ENCODE measurements at places on chromosomes 2 and 18.

- no peak for DNase-seq
These were observed 36.7 kb downstream of the IL1R2 start for GRCh38 chr2:102028470-102028869.

GRCh38 chr18:63002803-63003445, 287.6 kb downstream of the PHLPP1 start:
- DNase-seq: no peak

DNA sequence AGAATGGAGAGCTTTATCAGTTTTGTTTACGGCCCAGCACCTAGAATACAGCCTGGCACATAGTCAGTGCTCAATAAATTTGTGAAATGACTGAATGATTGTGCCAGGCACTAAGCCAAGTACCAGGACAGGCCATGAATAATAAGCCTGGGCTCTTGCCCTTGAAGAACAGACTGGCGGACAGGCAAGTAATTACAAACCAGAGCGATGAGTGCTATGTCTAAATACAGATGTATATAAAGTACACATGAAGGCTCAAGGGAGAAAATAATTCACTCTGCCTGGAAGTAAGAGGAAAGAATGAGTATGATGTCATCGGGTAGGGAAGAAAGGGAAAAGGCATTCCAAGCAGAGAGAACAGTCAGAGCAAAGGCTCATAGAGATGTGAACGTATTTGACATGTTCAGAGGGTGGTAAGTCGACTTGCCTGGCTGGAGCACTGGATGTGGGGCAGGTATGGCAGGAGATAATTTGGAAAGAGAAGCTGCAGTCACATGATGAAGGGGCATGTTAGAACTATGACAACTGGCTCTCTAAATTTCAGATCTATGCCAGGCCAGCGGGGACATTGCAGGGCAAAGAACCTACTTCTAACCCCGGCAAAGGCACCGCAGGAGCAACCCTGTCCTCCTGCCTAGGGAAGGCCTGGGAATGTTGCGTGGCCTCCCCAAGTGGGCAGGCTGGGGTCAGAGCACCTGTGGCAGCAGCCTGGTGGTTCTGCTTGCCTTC, 119.1 kb upstream of the STPG4 start:
- no peak for DNase-seq

DNA sequence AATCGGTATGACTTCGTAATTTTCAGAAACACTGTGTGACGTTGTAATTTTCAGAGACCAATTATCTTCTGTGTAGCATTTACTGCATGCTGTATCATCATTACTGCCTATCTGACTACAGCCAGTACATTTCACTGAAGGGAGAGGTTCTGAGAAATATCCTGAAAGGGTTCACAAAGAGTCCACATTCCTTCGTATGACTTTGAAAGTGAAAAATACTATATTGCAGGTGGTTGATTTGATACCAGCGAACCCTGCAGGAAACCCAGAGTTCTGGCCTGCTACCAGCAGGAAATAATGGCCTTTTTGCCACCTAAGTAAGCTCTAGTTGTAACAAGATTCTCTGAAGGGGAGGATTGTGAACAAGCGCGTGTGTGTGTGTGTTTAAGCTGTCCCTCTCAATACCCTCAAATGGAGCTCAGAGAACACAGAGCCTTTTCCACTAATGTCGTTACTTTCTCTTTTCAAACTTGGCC, 155.5 kb downstream of the ARHGAP28 start:
- no peak for DNase-seq

DNA sequence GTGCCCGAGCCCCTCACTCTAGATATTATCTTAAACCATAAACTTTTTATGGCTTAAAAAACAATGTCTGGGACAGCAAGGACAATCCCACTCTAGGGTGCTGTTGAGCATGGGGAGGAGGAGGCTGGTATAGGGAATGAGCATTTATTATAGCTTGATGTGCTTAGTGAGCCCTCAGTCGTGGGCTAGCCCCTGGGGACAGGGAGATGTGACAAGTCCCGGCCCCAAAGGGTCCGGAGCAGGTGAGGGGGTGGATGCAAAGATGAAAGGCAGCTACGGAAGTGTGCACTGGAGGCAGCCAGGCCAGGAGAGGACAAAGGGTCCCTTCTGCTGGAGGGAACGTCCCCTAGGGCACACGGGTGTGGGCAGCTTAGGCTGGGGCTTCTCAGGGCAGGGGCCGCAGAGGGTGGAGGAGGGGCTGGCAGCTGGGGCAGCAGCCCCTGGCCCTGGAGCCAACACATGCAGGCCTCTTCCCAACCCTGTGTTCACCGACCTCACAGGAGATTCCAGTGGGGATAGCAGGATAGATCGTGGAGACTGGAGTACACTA, 106.3 kb upstream of the GPC1 start:
- DNase-seq: no peak

GRCh38 chr2:200748779-200749178, 62.9 kb upstream of the BZW1 start:
- no peak for DNase-seq

DNA sequence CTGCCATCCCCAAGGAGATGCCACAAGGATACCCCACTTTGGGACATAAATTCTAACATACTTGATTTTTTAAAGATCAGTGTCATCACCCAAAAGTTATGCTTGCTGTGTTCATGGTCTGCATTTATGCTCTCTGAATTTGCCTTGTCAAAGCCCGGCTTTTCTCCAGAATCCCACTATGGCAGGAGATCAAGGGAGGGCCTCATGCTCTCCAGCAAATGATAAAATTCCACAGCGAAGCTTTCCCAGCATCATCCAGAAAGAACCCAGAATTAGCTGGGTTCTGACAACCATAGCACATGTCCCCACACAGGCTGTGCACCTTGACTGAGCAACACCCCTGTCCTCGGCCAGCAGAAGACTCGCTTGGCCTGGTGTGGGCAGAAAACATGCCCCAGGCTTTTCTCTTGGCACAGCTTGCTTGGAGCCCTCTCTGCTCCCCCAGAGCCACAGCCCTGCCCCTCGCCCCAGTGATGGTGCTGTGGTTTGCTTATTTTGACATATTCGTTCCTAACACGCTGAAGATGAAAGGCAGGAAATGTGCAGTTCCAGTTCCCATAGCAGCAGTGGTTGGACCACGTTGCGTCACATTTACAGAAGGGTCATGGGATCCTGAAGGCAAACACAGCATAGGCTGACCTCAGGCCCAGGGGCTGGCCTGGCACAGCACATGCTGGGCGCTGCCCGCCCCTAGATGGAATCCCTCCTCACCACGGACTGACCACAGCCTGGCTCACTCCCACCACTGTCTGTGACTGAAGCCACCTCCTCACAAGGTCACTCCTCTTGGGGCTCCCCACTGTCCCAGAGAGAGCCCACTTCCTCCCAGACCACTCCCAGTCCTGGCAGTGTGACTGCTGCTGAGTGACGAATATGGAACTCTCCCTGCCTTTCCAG, 14.1 kb upstream of the CHRNA1 start:
- DNase-seq: peak; percentile 77

DNA sequence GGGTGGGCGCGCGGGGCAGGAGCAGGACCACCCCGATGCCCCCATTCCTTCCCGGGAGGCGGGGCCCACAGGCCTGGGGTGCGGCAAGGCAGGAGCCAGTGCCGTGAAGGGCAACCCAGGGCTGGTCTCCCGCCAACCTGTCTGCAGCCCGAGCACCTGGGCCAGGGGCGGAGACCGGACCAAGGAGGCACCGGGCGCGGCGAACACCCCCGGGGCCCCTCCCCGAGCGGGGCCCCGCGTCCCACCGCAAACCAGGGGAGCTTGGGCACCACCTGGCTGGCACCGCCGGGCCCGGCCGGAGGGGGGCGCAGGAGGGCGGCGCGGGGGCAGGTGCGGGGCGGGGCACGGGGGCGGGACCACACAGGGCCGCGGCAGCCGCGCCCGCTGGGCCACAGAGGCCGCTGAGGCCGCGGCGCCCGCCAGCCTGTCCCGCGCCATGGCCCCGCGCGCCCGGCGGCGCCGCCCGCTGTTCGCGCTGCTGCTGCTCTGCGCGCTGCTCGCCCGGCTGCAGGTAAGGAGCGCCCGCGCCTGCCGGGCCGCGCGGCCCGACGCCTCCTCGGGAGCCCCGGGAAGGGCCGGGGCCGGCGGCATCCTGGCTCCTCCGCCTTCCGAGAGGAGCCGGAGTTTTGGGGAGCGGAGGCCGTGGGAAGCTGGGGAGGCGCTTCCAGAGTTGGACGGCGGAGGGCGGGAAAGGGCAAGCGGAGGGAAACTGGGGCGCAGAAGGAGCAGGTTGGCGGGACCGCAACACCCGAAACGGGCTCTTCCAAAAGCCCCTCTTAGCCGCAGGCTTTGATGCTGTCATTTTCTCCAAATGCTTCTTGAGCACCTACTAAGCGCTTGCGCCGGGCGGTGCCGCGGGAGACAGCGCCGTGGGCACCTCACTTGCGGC, at the start of gene TNFRSF11A:
TNFRSF11A (plus strand) TSS at position 394 of the 889 bp plus-strand sequence; CDS start at position 437, 43 bp downstream.
- peak; percentile 33 for DNase-seq

GRCh38 chr2:7738596-7738995, 821.4 kb downstream of the RNF144A start:
- no peak for DNase-seq

GRCh38 chr2:217848351-217848957, 154.3 kb downstream of the TNS1 start:
- DNase-seq: no peak

GRCh38 chr18:60163622-60164021, 209.0 kb downstream of the MC4R start:
- no peak for DNase-seq

GRCh38 chr2:150606380-150607060, 119.1 kb upstream of the RND3 start:
- DNase-seq: no peak

DNA sequence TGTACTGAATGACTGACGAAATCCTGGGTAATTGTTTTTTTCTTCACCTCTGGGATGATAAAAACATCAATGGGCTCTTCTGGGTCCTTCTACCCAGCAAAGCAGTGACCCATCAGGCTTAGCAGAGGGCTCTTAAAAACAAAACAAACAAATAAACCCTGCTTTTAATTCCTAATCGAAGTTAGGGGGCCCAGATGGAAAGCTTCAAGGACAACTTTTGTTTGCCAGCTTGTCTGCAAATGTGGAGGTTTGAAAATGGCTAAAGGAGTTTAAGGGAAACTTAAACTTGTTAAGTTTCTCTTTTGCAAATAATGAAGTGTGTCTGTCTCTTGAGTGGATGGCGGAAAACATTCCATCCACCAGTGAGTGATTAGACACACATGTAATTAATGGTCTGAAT, 327.2 kb downstream of the SATB2 start:
- DNase-seq: no peak

GRCh38 chr2:183552716-183553115, 428.5 kb downstream of the NUP35 start:
- DNase-seq: no peak

DNA sequence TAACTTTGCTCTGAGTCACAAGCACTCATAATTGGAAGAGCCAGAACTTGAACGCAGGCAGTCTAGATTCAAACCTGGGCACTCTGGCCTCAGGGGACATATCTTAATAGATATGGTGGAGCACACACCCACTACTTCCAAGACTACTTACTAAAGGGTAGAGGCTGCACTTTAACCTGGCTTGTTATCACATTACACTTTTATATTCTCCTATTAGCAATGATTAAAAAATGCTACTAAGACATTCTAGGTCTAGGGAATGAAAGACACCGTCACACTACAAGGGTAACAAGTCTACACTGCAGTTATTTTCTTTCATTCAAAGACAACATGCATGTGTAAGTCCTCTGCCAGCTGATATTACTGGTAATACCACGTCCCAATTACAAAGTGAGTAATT, 258.8 kb downstream of the ZNF521 start:
- no peak for DNase-seq

- no peak for DNase-seq
These were observed 4.2 kb upstream of the SERPINB4 start for GRCh38 chr18:63648241-63648640.

DNA sequence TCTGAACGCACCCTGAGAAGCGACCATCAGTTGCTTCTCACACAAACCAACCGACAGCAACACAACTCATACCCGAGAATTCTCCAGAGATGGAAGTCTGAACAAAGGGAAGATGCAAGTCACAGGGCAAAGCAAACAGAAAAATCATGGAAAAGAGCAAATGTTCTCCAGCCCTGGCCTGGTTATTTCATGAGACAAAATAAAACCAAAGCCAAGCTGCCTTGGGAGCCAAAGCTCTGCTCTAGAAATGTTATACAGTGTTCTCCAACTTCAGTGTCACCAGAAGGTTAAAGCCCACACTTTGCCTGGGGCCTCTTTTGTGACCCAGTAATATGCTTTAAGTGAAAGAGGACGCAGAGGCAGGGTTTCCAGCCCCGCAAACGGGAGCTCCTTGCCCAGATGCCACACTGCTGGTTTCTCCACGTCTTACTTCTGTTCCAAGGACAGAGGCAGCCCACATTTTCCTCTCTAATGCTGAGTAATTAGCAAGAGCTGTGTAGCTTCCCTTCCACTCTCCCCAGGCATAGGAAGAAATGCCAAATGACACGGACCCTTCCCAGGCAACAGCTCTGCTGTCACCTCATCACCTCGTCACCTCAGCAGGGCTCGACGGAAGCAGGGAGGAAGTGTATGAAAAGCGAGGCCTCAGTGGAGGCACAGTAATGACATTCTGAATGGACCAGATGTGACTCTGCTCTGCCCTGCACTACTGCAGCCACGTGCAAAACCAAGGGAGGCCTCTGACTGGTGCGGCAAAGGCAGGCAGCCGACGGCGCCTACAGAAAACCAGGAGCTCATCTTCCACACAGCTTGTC, 64.7 kb downstream of the FBXO15 start:
- DNase-seq: peak; percentile 19

DNA sequence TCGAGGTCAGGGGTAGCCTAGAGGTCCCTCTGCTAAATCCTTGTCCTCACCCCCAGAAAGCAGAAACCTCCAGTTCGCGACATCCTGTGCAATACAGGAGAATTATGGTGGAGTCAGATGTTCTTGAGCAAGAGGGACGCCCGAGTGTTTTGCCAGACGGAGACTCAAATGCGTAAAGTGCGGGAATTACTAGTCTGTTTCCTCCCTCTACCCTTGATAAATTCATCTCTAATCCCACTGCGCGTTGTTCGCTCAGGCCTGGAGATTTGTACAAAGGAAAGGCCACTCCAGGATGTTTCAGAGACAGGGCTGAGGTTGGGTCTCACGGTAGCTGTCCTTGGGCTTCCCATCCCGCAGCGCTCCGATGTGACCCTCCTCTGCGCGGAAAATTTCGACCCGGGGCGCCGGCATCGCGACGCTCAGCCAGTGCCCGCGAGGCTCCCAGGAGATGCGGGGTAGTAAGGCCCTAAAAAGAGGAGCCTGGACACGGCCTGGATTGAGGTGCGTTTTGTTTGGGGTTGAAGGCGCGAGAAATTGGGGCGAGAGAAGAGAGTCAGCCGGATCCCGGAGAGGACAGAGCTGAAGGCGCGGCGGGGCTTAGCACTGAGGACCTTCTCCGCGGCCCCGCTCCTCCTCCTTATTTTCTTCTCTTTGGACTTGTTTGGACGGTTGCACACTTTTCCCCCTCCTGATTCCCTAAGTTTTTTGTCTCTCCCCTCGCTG, 2.6 kb upstream of the NEUROD1 start:
- DNase-seq: no peak

GRCh38 chr18:3180325-3180724, 39.4 kb downstream of the MYOM1 start:
- no peak for DNase-seq

GRCh38 chr2:10124538-10125045, 2.1 kb downstream of the RRM2 start:
- peak; percentile 71 for DNase-seq

GRCh38 chr2:191066197-191066918, 52.4 kb upstream of the STAT1 start:
- DNase-seq: no peak

GRCh38 chr18:23169673-23170044, 34.4 kb downstream of the CABLES1 start:
- no peak for DNase-seq

- DNase-seq: no peak
These were observed 16.5 kb upstream of the INO80C start for GRCh38 chr18:35514283-35514682.

Data from CD4-positive, alpha-beta T cell treated with Interleukin-6 at 100 ng/mL for 8 hours (primary cell).